ENCODE measurements at places on chromosomes 4 and X. TPM values are rescaled to one million over a fixed set of nuclear protein-coding genes. Genes with fewer than 3 reads are reported as not detected.

GRCh38 chr4:8332038-8332857, 62.7 kb downstream of the HTRA3 start:
- no peak for DNase-seq
- H3K36me3 ChIP-seq: no peaks in the 10 kb centered on the region
- no peak overlapping the region for H3K4me3 ChIP-seq
- H3K27me3 ChIP-seq: no peaks in the 10 kb centered on the region
- no peak overlapping the region for H3K27ac ChIP-seq
- peaks cover 17% of the 10 kb centered on the region for H3K4me1 ChIP-seq

DNA sequence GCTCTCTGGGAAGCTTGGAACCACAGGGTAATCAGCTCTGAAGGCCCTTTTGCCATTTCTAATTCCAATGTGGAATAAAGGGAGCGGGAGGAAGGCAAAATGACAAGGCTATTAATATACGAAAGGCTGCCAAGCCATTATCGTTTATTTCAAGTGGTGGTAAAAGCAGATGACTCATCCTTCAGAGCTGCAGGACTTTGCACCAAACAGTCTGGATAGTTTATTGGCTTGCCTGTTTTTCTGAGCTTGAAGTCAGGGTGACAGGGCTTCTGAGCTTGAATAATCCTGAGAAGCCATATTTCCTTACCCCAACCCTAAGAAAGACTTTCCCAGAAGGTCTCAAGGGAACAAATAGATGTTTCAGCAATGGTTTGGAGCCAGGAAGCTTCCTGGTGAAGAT, 7.7 kb upstream of the GABRE start:
- H3K36me3 ChIP-seq: no peaks in the 10 kb centered on the region
- no peak for DNase-seq
- H3K27me3 ChIP-seq: no peaks in the 10 kb centered on the region
- H3K4me1 ChIP-seq: peaks cover 4% of the 10 kb centered on the region

DNA sequence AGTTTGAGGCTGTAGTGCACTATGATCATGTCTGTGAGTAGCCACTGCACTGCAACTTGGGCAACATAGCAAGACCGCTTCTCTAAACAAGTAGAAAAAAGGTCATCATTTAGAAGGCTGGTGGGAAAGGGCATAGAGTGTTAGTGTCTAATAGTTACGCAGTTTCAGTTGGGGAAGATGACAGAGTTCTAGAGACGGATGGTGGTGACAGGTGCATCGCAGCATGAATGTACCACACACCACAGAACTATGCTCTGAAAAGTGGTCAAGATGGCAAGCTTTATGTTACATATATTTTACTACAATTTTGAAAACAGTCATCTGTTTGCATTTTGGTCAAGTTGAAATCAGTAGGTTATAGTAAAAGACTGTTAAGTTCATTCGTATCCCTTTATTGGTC, 23.7 kb upstream of the CLDN34 start:
- no peaks in the 10 kb centered on the region for H3K4me1 ChIP-seq
- DNase-seq: no peak
- no peak overlapping the region for H3K4me3 ChIP-seq

DNA sequence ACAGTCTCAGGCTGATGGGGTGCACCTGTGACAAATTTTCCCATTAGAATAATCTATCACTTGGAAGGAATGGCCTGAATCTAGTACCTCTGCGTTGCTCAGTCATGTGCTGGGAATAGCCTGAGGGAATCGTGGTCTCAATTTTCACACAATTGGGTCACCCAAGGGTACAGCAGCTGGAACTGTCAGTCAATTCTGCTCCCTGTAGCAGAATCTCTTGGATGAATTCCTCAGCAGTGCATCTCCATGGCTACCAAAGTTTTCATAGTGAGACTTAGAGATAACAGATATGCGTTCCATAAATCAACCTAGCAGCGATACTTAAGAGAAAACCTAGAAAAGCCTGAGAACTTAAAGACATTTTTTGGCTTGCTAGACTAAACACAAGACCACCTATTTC, 288.7 kb upstream of the CTSO start:
- no peak for DNase-seq
- H3K4me3 ChIP-seq: no peak overlapping the region
- H3K27me3 ChIP-seq: no peaks in the 10 kb centered on the region
- H3K27ac ChIP-seq: no peak overlapping the region
- H3K4me1 ChIP-seq: no peaks in the 10 kb centered on the region

ADH1B gene
- 30.6 TPM for total RNA-seq

KCND1 gene
- total RNA-seq: 0.13 TPM

DNA sequence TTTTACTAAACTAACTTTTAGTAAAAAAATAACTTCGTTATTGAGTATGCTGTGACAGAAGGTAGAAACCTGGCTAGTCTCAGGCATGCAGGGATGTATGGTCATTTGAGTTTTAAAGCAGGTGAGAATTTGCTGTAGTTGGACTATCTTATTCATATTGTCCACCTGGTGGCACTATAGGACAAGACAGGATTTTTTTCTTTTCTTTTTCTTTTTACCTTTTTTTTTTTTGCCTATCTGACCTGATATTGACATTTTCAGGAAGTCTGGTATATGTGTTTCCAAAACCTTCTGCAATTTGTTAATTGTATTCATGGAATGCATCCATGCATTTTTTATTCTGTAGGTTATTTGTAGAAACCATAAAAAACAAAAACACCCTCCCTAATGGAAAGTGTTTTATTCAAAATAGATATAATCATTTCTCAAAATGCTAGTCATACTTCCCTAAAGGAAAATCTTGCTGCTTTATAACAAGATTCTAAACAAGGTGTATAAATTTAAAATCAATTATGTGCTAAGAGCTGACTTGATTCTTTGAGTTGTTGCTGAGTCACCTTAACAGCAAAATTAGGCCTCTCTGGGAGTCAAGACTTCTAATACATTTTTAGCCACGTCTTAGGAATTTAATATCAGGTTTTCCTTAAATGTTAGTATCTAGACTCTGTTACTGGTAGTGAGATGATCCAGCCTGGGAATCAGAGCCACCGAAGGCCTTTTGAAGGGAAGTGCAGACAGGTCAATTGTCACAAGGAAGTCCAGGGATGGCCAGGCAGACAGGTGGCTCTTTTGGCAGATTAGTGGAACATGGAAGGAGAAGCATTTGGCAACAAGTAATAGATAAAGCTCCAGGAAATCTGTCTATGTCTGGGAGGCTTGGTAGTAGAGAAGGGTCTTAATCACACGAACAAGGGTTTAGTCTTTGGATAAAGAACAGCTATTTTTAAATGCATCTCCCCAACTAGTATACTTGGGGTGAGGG, 201.3 kb upstream of the GNPDA2 start:
- no peak for DNase-seq
- no peaks in the 10 kb centered on the region for H3K4me1 ChIP-seq
- no peak overlapping the region for H3K27ac ChIP-seq
- H3K4me3 ChIP-seq: no peak overlapping the region
- no peaks in the 10 kb centered on the region for H3K36me3 ChIP-seq
- no peaks in the 10 kb centered on the region for H3K27me3 ChIP-seq

- H3K27me3 ChIP-seq: no peaks in the 10 kb centered on the region
- H3K4me3 ChIP-seq: no peak overlapping the region
- H3K36me3 ChIP-seq: no peaks in the 10 kb centered on the region
- peak overlapping the region; percentile 1 for H3K27ac ChIP-seq
- peaks cover 24% of the 10 kb centered on the region for H3K4me1 ChIP-seq
Observed at GRCh38 chr4:26863512-26863911, 2.9 kb downstream of the STIM2 start.

DNA sequence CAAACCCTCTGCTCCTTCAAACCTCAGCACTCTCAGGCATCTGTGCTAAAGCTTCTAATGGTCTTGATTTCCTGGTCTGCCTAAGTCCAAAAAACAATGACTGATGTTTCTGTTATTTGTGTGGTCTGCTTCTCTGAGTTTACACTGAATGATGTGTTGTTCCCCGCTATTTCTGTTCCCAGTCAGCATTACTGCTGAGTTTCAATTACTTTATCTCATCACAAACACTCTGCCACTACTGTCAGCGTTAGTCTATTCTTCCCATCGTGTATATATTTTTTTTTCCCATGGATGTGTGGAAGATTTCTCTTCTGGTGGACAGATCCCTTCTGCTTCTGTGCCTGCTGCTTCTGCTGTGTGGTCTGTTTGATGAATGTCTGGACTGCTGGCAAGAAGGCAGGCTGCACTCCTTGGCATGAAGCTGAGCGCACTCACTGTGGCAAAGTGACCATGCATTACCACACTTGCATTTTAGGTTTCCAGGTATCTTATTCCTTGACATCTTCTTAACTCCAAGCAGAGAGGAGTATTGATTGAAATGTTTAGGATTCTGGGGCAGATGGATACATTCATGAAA, 106.9 kb upstream of the PAQR3 start:
- no peaks in the 10 kb centered on the region for H3K27me3 ChIP-seq
- H3K4me1 ChIP-seq: no peaks in the 10 kb centered on the region
- no peak overlapping the region for H3K4me3 ChIP-seq
- DNase-seq: no peak

GC gene
- total RNA-seq: not detected

DNA sequence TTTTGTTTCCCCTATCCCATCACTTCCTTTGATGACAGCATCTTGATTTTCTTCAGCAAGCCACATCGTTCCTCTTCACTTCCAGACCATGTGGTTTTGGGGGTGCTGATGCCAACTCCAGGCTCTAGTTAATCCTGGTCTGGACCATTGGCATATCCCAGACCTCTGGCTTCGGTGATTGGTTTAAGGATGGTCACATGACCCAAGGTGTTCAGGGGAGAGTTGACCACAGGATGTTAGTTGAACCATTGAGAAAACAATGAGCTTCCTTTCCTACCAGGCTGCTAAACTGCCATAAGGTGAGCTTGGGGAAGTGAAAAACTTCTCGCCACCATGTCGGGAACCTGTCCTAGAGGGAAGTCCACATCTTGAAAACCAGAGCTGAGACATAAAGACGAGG, 60.9 kb upstream of the TLR3 start:
- no peaks in the 10 kb centered on the region for H3K4me1 ChIP-seq
- DNase-seq: no peak
- no peaks in the 10 kb centered on the region for H3K27me3 ChIP-seq

ARSJ gene
- total RNA-seq: 1.4 TPM

- H3K4me1 ChIP-seq: peaks cover 15% of the 10 kb centered on the region
- peaks cover 16% of the 10 kb centered on the region for H3K27me3 ChIP-seq
- no peaks in the 10 kb centered on the region for H3K36me3 ChIP-seq
- H3K4me3 ChIP-seq: peak overlapping the region; percentile 33
- peak overlapping the region; percentile 83 for H3K27ac ChIP-seq
Observed at GRCh38 chrX:53088136-53088974, 5.6 kb upstream of the KANTR start.

- no peaks in the 10 kb centered on the region for H3K27me3 ChIP-seq
- no peak overlapping the region for H3K4me3 ChIP-seq
- no peaks in the 10 kb centered on the region for H3K36me3 ChIP-seq
- no peak overlapping the region for H3K27ac ChIP-seq
Observed at GRCh38 chrX:19666950-19667349, 151.6 kb upstream of the MAP3K15 start.

- H3K4me3 ChIP-seq: no peak overlapping the region
- no peaks in the 10 kb centered on the region for H3K4me1 ChIP-seq
- no peaks in the 10 kb centered on the region for H3K36me3 ChIP-seq
- no peaks in the 10 kb centered on the region for H3K27me3 ChIP-seq
- no peak for DNase-seq
Observed at GRCh38 chrX:117936118-117936517, 180.5 kb downstream of the KLHL13 start.

DNA sequence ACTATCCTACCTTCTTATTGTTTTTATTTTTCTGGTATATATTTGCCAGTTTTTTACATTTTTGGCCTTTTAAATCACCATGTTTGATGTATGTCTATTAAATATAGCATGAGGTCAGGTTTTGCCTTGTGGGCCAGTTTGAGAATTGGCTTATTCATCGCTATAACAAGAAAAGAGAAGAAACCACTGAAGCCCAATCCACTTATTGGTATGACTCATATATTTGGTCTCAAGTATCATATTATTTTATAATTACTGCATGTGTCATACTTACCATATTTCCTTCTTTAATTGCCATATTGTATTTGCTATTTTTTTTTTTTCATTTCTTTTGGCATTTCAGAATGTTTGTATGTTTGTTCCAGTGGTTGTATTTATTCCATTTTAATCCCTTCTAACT, 99.3 kb downstream of the IRF2 start:
- peaks cover 4% of the 10 kb centered on the region for H3K4me1 ChIP-seq
- H3K27ac ChIP-seq: no peak overlapping the region
- no peaks in the 10 kb centered on the region for H3K27me3 ChIP-seq

SOWAHB gene
- not detected for total RNA-seq

- no peaks in the 10 kb centered on the region for H3K27me3 ChIP-seq
- DNase-seq: peak; percentile 30
Observed at GRCh38 chr4:140856621-140857062, 100.5 kb upstream of the TBC1D9 start.

DNA sequence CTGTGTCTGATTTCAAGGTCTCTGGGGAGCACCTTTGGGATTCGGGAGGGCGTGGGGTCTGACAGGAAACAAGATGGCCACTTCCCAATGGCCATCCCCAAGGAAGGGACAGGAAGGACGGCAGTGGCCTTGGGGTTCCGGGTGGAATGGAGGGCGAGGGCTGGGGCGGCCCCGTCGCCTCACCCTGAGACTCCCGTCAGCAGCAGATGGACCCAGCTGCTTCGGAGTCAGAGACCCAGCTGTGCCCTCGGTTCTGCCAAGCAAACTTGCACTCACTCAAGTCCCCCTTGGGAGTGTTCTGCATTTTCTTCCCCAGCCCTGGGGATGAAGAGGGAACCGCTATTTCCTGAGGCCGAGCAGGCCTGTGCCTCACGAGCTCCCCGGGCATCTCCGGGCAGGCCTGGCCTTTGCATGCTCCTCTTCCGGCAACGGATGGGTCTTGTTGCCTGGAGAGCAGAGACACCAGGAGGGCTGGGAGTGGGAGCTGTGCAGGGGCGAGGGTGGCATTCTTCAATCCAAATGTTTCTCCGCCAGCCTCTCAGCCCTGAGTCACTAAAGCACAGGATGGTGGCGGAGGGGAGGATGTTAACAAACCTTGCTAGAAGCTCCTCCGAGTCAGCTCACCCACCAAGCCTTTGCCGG, 6.8 kb upstream of the DUSP9 start:
- DNase-seq: no peak
- peaks cover 7% of the 10 kb centered on the region for H3K4me1 ChIP-seq
- H3K27ac ChIP-seq: no peak overlapping the region

- peak overlapping the region; percentile 18 for H3K4me3 ChIP-seq
- no peaks in the 10 kb centered on the region for H3K4me1 ChIP-seq
- no peak overlapping the region for H3K27ac ChIP-seq
- no peaks in the 10 kb centered on the region for H3K36me3 ChIP-seq
- DNase-seq: peak; percentile 37
- H3K27me3 ChIP-seq: no peaks in the 10 kb centered on the region
Observed at GRCh38 chrX:31423609-31424189, 351.9 kb upstream of the FTHL17 start.

BEND2 gene
- not detected for total RNA-seq

DNA sequence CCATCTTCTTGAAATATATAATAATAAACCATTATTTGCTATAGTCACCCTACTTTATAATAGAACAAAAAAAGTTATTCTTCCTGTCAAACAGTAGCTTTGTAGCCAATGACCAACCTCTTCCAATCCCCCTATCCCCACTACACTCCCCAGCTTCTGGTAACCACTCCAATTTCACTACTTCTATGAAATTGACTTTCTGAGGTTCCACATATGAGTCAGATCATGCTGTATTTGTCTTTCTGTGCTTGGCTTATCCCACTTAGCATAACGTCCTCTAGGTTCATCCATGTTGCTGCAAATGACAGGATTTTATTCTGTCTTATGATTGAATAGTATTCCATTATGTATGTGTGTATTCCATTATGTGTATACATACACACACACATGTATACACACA, 809.7 kb upstream of the NDST4 start:
- no peaks in the 10 kb centered on the region for H3K36me3 ChIP-seq
- no peaks in the 10 kb centered on the region for H3K27me3 ChIP-seq
- no peak for DNase-seq
- H3K4me3 ChIP-seq: no peak overlapping the region

BRS3 gene
- total RNA-seq: not detected

- no peak overlapping the region for H3K27ac ChIP-seq
- no peaks in the 10 kb centered on the region for H3K27me3 ChIP-seq
- DNase-seq: no peak
- no peaks in the 10 kb centered on the region for H3K4me1 ChIP-seq
Observed at GRCh38 chr4:60805500-60806313, 394.4 kb upstream of the ADGRL3 start.
